ENCODE measurements at places on chromosomes 16 and 17. TPM values are rescaled to one million over a fixed set of nuclear protein-coding genes. Genes with fewer than 3 reads are reported as not detected.

CDK5R1 gene
- total RNA-seq = 1.9 TPM

LRRC36 gene
- total RNA-seq = 0.11 TPM

LRRC59 gene
- 62.0 TPM for total RNA-seq

SCNN1B gene
- total RNA-seq = 0.12 TPM

- DNase-seq = no peak
Observed at GRCh38 chr16:369275-369865, 968 bp downstream of the MRPL28 start.

- peak; percentile 82 for DNase-seq
Observed at GRCh38 chr17:77365584-77366186, 224.9 kb downstream of the SEC14L1 start.

GRCh38 chr17:43644081-43644480 is 17.6 kb downstream of the MEOX1 start:
- no peak for DNase-seq

DNA sequence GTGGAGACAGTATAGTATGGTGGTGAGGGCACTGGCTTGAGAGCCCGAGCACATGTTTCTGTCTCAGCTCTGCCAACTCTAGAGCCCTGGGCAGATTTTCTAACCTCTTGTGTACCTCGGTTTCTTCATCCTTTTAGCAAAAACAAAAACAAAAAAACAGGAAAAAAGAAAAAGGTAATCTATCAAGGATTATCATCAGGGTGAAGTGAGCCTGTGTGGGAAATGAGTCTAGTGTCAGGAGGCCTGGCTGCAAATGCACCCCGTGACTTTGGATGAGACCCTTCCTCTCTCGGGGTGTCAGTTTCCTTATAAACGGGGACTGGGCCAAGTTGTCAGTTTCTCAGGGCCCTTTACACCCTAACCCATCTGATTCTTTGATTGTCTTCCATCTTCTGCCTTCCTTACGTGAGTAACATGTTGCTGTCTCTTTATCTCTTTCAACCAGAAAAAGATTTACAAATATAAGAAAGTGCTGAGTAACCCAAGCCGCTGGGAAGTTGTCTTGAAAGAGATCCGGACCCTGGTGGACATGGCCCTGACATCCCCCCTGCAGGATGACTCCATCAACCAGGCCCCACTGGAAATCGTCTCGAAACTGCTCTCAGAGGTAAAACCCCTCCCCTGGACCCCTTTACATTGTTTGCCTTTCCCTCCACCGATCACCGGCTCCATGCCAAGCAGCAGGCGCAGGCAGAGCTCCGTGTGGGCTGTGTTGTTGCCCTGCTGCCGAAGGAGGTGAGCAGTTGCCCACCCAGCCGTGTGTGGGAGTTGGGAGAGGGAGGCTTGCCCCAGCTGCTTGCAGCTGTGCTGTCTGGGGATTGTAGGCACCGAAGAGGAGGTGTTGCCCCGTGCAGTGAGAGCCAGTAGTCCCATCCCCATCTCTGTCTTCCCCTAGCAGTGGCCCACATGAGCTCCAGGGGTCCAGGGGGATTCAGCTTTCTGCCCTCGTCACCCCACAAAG is 127.1 kb upstream of the PLCG2 start:
- DNase-seq = no peak

- no peak for DNase-seq
Observed at GRCh38 chr17:27532269-27533263, 76.3 kb downstream of the KSR1 start.

GRCh38 chr17:38857271-38857670 is 3.8 kb upstream of the RPL23 start:
- no peak for DNase-seq

DNA sequence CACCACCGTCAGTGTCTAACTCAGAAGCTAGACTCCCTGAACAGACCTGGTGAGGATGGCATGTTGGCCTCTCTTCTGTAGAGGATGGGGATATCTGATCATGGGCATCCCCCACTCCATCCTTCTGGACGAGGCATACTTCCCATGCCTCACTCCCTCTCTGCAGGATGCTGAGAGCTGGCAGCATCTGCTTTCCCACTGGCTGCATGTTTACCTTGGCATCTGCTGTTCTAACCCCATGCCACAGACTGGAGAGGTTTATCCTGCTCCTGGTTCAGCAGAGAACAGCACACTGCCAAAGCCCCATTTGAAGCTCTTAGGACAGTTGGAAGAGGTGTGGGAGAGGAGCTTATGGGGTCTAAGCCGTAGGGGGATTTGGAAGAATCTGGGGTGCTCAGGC is 46.0 kb downstream of the YPEL2 start:
- DNase-seq = no peak

- no peak for DNase-seq
Observed at GRCh38 chr17:41338961-41339485, 11.6 kb downstream of the KRT33A start.

DNA sequence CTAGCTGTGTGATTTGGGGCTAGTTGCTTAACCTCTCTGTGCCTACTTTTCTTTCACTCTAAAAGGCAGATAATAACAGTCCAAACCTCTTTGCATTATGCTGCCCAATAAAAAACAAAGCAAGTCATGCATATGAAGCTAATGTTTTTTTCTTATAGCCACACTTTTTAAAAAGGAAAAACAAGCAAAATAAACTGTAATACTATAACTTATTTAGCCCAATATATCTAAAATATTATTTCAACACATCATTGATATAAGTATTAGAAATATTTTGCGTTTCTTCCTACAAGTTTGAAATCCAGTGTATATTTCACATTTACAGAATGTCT is 22.4 kb downstream of the ANKRD40 start:
- no peak for DNase-seq

DNA sequence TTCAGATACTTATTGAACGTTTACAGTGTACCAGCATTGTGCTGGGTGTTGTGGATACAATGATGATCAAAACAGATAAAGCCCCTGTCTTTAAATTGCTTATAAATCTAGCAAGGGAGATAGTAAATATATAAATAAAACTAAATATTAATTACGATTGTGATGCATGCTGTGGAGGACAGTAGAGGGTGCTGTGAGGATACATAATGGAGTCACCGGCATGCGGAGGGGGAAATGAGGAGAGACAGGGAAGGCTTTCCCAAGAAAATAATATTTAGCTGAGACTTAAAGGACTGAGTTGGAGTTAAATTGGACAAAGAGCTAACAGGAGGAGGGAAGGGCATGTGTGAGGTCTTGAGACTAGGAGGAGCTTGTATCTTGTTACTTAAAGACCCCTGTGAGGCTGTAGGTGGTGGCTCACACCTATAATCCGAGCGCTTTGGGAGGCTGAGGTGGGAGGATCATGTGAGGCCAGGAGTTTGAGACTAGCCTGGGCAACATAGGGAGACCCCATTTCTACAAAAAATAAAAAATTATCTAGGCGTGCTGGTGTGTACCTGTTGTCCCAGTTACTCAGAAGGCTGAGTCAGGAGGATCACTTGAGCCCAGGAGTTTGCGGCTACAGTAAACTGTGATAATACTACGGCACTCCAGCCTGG is 2.4 kb downstream of the DHRS7B start:
- no peak for DNase-seq

DNA sequence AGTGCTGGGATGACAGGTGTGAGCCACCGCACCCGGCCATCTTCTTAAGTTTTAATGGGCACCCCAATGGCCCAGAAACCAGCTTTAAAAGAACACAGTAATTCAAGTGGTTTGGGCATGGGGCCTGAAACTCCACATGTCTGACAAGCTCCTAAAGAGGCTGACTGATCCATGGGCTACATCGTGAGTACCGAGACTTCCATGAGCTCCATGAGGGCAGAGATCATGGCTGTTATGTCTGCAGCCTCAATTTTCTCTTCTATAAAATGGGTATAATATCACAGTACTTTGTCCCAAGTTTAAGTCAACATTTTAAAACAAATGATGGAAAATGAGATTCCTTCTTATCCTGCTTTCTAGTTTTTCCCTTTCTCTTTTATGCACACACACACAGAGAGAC is 397.6 kb upstream of the MAF start:
- DNase-seq = no peak

GRCh38 chr16:79049040-79049439 is 551.5 kb downstream of the MAF start:
- no peak for DNase-seq

DNA sequence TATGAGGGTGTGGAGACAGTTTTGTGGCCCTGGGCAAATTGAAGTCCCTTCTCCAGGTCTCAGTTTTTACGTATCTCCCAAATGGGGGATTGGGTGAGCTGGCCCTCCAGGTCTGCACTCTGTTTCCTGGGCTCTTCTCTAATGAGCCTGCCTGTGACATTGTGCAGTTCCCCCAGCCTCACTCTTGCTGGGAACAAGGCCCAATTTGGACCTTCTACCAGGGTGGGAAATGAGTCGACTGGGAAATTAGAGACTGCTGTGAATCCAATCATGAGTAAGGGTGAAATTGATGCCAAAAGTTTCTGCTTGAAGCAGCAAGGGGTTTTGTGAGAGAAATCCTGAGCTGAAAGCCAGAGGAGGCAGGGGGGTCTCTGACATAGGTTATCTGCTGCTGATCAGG is 71.5 kb upstream of the KSR1 start:
- no peak for DNase-seq

GRCh38 chr16:88353691-88354090 is 29.1 kb upstream of the ZNF469 start:
- DNase-seq = no peak
